LHCN-M2 (cell line): ENCODE measurements at places on chromosomes 2 and 18. TPM values are rescaled to one million over a fixed set of nuclear protein-coding genes. Genes with fewer than 3 reads are reported as not detected.

DNA sequence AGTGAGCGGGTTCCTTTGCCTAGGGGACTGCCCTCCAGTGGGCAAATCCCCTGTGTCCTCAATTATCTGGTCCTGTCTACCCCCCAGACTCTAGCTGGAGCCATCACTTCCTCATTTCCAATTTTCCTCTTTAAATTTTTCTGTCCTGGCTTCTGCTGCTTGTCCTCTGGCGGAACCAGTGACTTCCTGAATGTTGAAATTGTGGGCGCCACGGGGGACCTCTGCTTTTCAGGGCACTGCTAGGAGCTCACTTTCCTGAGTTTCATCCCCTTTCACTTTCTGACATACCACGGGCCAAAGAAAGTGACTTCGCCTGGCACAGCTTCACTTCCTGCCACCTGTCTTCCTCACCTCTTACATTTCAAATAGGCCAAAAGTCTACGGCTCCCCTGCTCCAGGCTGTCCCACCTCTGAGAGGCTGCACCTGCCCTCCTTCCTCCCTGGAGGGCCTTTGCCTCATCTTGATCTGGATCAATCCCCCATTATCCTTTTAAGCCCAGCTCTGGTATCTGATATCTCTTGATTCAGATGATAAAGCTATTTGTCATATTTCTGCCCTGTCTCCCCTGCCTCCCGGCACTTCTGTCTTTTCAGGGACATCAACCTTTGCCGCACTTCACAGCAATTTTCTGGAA, 1.4 kb upstream of the MARCO start:
- DNase-seq: no peak

DNA sequence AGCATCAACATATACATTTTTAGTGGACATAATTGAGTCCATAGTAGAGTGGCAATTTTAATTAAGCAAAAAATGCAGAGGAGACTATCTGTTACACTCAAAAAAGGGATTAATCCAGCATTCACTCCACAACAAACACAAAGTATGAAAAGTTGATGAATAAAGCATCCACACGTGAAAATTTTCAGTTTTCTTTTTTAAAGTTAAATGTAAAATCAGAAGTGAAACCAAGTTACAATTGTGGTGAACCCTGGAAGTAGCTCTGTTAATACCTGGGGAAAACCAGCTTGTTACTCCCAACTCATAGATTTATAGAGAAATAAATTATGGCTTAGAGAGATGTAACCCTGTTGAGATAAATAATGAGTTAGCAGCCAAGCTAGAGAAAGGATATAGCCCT, 807.8 kb downstream of the TRIB2 start:
- no peak for DNase-seq

DNA sequence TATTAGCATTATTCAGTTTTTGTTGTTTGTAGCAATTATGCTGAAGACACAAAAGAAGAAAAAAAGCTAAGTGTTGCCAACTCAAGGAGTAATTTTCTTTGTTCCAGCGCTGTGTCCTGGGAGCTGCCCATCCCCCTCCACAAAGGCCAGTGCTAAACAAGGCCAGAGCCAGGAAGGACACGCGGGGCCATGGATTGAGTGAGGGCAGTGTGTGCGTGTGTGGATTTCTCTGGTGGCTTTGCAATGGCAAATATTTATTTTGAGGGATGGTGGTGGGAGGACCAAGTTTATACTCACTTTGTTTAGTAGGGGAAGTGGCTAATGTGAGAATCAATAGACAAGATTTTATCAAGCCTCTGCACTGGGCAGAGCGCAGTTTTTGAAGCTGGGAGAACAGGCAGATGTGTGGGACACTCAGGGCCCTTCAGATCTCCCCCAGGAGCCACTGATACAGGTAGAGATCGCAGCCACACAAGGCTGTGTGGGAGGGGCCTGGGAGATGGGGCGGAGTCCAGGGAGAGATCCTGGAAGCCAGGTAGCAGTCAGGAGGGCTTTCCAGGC, 11.4 kb downstream of the AGAP1 start:
- DNase-seq: no peak

KCNJ3 gene
- total RNA-seq: under 0.01 TPM in 1 of 2 replicates, not detected in the other

RNU2-63P gene
- total RNA-seq: not detected in 2 replicates

RUFY4 gene
- total RNA-seq: not detected in 2 replicates

- DNase-seq: no peak
These were observed 430.5 kb downstream of the SLC4A3 start for GRCh38 chr2:220057916-220058315.
